ENCODE measurements at places on chromosomes 2 and 18. TPM values are rescaled to one million over a fixed set of nuclear protein-coding genes. Genes with fewer than 3 reads are reported as not detected.

DNA sequence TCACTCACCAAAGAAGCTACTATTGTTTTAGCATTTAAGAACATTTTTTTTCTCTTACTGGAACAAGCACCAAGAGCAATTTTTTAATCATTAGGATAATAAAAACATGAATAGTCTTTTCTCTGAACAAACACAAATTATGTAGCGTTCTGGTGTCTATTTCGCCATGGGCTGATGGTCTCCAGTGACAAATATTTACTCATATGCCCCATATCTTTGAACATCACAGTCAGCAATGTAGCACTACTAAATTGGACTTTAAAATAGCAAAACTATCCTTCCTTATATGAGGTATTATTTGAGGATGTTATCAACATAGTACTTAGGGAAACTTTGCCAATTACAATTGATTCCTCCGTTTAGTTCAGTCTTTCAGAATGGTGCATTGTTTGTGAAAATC lies 1326.0 kb upstream of the ZEB2 start:
- no peak for DNase-seq

GRCh38 chr2:205865056-205865455 lies 182.8 kb downstream of the NRP2 start:
- DNase-seq = no peak

- DNase-seq = no peak
Observed at GRCh38 chr2:112340475-112341267, 65.3 kb downstream of the ZC3H6 start.

DNA sequence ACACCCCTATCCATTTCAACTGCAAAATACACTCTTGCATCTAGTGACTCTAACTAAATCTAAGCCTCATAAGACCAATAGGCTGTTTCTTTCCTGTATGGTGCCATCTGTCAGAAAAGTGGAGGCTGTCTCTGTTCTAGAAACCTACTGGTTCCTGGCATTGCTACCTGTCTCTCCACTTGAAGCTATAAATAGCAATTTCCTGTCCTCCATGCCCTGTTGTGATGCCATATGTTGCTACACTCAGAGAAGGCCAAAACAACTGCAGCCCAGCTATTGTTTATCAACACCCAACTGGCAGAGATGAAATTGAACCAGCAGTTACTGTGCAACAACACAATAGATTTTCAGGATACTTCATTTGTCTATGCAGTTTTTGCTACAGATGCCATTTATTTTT lies 1355.1 kb upstream of the SLC39A10 start:
- DNase-seq = no peak

GRCh38 chr2:65799141-65799854 lies 366.9 kb upstream of the SPRED2 start:
- no peak for DNase-seq

The POTEJ gene
- not detected for total RNA-seq
